ENCODE measurements at places on chromosomes 2 and 18.

DNA sequence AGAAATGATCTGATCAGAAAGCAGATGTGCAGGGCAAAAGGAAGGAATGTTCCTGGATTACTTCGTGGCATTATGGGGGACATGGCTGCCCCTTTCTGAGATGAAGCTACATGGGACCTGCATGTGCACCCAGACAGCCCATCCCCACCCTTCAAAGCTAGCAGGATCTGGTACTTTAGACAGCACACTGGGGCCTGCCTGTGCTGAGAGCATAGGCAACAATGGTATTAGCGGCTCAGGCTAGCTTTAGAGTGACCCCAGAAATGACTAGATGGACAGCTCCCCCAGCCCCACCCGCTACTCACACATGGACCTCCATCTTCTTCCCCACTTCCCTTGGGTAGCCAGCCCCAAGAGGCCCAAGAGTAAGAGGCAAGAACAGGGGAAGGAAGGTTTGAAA, 61.5 kb upstream of the NFE2L2 start:
- no peak for DNase-seq

DNA sequence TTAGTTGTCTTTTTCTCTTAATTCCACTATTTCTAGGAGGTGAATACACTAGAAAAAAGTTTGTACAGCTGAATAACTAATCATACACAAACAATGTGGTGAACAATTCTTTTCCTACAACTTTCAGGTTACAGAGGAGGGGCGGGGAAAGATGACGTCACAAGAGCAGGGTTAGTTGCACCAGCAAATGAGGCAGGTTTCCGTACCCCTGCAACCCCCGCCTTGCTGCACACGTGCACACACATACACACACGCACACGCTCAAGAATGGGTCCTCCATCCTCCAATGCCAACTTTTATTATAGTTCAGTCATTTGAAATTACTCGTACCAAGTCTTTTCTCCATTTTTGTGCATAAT, 122.8 kb downstream of the ARL4C start:
- no peak for DNase-seq

DNA sequence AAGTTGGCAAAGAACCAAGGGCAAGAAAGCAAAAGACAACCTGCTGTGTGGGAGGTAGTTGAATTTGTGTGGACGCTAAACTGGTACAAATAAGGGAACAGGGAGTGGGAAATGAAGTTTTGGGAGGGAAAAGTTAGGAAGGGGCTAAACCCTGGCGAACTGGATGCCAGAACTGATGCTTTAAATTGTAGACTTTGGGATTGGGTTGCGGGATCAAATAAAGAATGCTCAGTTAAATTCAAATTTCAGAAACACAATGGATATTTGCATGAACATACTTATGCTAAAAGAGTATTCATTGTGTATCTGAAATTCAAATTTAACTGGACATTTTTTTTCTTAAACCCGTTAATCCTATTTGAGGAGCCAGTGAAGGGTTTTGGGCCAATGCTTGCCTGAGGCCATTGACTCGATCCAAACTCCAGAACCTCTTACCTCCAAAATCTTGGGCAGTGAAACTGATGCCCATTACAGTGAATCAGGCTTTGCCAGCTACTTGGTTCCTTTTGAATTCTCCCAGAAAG, 44.2 kb upstream of the YWHAQ start:
- no peak for DNase-seq

GRCh38 chr2:227124811-227125210, 39.2 kb downstream of the COL4A4 start:
- DNase-seq = no peak

- no peak for DNase-seq
Observed at GRCh38 chr2:200411831-200412230, 98.0 kb downstream of the KCTD18 start.

- DNase-seq = no peak
Observed at GRCh38 chr2:74343316-74343715, at the start of gene SLC4A5. Gene SLC4A5, minus strand, starts transcription at chr2:74343416. Its CDS starts 28,393 bp downstream, at chr2:74315023.

Measured in skeletal muscle cell (primary cell).